ENCODE measurements at places on chromosomes 12 and 14.

GRCh38 chr12:4388662-4389061 lies 9.2 kb upstream of the FGF23 start:
- no peak for DNase-seq

GRCh38 chr12:88188180-88188579 lies 46.1 kb downstream of the TMTC3 start:
- DNase-seq = no peak

DNA sequence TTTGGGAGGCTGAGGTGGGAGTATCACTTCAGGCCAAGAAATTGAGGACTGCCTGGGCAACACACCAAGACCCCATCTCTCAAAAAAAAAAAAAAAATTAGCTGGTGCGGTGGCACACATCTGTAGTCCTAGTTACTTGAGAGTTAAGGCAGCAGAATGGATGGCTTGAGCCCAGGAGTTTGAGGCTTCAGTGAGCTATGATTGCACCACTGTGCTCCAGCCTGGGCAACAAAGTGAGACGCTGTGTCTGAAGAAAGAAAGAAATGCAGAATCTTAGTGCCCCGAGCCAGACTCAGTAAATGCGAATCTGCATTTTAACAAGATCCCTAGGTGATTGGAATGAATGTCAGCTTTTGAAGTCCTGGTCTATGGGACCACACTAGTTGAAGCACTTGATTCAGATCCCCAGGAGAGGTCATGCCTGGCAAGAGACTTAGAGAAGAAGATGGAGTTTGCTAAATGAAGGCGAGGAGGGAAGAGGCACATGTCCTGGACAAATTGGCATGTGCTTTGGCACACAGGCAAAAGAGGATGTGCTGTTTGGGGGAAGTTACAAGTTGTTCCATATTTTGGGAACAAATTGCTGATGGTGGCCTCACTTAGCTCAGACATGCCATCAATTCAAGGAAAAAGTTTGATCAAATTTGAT lies 56.6 kb downstream of the DRAM1 start:
- no peak for DNase-seq

DNA sequence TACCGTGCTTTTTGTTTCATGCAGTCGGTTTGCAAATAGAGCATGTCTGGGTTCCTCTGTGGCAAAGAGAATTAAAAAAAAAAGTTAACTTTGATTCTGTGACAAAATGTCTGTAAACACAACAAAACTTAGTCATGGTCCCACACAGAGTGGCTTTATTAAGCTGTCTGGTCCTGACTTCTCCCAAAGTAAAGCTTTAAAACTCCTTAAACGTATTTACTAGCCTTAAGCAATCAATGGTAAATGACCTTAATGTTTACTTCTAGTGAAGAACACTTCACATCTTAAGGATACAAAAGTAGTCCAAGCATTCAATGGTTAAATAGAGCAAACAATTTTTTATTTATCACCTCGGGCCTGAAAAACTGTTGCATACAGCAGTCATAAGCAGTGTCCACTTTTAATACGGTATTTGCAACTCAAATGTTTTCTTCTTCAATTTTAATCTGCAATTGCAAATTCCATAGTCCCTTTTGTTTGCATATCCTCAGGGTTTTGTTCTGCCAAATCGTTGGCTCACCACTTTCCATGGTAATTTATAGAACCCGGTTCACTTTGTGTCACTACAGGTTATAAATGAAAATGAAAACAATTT lies 453.0 kb upstream of the MIS18BP1 start:
- DNase-seq = no peak

DNA sequence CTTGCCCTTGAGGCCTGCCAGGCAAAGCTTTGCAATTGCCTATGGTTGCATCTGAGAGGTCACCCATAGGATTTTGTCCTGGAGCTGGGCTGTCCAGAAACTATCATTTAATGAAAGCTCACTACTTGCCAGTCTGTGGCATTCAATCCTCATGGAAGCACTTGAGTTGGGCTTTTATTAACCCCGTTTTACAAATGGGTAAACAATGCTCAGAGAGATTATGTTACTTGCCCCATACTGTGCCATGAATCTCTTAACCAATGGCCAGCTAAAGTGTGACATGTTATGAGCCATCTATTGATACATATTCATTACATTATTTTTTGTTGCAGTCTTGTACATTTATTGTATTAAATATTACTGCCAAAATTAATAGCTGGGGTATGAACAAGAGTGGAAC lies 35.9 kb downstream of the PDZRN4 start:
- DNase-seq = no peak

- DNase-seq = no peak
Observed at GRCh38 chr12:97535582-97535981, 73.0 kb downstream of the RMST start.

Measured in activated B cell treated with CpG ODN at 0.5 μM for 24 hours (primary cell).